ENCODE measurements at places on chromosomes 3 and 15.

DNA sequence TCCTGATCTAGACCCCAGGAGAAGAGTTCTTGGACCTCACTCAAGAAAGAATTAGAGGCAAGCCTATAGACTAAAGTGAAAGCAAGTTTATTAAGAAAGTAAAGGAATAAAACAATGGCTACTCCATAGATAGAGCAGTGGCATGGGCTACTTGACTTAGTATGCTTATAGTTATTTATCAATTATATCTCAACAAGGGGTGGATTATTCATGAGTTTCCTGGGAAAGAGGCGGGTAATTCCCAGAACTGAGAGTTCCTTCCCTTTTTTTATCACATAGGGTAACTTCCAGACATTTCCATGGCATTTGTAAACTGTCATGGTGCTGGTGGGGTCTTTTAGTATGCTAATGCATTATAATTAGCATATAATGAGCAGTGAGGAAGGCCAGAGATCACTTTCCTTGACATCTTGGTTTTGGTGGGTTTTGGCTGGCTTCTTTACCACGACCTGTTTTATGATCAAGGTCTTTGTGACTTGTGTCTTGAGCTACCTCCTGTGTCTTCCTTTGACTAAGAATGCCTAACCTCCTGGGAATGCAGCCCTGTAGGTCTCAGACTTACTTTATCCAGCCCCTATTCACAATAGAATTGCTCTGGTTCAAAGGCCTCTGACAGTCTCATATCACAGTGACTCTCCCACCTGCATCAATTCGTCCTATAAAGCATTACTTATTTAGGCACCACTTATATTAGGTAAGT lies 35.3 kb upstream of the PLSCR2 start:
- no peak for DNase-seq

- DNase-seq = no peak
These were observed 22.1 kb downstream of the TYRO3 start for GRCh38 chr15:41581110-41581509.

GRCh38 chr3:53890726-53891475 lies 758 bp downstream of the SELENOK start:
- no peak for DNase-seq

DNA sequence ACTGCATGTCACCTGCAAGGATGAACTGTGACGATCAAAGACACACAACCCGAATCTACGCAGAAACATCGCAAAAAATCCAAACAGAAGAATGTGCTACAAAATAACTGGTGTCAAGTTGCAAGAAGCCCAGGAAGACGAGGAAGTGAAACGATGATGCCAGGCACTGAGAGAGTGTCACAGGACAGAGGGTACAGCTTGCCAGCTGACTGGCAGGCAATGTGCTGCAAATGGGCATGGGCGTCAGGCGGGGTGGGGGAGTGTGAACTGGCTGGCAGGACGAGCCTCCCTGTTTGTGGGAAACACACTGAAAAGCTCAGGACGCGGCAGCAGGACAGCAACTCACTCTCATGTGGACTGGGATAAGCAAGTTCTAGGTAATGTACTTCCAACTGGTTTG lies 28.9 kb upstream of the OCA2 start:
- no peak for DNase-seq

DNA sequence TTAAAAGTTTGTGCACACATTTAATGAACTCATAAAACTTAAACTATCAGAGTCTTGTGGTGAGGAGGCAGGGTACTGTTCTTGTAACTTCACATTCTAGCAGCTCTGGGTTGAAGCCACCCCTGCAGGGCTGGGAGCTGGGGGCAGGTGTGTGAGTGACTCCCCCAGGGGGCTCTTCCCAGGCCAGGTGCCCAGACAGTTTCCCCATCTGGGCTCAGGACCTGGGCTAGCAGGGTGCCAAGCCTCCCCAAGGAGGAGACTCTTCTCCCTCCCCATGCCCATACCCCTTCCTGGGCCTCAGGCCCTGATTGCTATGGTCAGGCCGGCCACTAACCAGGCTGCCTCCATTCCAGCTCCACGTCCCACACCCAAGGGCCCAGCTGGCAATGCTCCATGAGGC lies 22.0 kb upstream of the CHCHD6 start:
- no peak for DNase-seq
